Activated CD8-positive, alpha-beta memory T cell treated with anti-CD3 and anti-CD28 coated beads for 1 hour (primary cell): ENCODE measurements at places on chromosomes 2 and 18.

DNA sequence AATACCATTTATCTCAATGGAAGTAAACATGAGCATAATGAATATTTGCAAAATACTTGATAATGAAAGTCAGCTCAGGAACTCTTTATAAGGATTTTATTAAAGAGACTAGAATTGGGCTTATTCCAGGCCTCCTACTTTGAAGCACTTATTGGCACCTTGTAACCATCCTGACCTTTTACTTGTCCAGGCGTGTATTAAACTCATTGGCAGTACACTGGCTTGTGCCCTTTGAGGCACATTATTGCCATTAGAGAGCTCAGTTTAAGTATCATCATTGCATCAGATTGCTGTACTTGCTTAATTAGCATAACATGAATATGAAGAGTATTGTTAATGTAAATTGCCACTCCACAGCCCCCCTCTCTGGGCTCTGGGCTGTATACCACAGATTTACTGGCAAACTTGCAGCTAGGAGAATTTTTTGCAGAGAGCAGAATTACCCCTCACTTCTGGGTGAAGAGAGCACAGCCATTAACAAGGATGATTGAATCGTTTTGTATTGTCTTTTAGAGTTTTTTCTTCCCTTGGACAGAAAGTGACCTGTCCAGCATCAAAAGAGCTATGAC, 72.5 kb downstream of the XIRP2 start:
- DNase-seq, result no peak

DNA sequence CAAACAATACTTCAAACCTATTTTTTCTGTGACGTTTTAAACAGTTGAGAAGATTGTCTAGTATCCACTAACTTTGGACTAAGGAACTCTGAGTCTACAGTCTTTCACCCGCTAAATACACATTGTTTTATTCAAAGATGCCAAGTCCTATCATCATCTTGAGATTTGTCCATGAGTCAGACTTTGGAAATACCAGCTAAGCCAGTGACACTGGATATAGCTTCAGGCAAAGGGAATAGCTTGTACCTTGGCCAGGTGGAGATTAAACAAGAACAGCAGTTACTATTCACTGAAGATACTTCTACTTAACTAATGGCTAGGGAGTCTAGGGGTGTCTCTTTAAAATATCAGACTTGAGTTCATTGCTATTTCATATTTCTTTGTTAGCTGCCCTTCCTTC, 137.5 kb downstream of the COMMD1 start:
- DNase-seq, result no peak

DNA sequence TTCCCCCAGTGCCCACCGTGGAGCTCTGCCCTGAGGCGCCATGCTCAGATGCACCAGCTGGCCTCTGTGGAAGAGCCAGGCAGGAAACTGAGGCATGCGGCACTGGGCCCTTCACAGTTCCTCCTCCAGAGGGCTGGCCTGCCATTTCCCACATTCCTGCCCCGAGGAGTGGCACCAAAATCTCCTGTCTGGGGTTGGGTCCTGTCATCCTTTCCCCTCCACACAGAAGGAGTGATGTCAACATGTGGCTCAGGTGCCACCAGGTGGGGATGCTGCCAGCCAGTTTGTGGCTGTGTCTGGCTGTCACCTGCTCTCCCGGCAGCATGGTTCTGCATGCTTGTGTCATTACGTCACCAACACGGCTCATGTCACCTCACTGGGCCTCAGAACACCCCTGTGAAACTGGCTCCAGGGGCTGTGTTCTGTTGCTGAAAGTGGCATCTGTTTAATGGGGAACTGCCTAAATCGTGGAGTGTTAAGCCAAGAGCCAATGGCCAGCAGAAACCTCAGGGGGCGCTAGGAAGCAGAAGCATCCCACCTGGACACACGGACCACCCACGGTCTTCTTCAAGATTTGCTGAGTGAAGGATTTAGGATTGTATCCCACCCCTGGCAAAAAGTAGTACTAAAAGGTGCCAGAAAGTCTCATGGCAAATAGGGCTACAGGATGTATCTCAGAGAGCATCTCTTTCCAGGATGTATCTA, 51.3 kb downstream of the ZAP70 start:
- DNase-seq, result no peak

DNA sequence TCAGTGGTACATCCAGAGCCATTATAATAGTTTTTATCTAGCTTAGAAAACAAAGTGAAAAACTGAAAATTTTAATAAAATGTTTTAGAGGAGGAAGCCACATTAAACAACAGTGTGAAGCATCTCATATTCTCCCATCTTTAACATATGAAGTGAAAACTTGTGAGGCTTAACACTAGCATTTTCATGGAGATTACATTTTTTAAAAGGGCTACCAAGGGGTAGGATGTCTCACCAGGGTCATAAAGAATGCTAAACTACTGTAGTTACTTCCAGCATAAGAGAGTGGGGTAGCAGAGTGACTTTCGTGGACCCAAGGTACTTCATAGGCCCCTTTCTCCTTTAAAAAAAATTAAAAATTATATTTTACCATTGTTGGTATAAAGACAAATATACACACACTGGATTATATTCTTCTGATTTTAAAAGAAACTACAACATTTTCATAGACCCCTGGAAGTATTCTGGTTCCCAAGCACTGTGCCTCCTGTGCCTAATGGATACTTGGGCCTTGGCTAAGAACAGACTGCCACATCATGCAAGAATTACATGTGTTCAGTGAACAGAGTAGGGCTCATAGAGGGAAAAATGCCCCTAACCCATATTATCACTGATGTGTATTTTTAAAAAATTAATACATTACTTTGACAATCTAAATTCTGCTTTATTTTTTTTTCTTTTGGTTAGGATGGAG, 148.4 kb downstream of the SLC39A10 start:
- no peak for DNase-seq

DNA sequence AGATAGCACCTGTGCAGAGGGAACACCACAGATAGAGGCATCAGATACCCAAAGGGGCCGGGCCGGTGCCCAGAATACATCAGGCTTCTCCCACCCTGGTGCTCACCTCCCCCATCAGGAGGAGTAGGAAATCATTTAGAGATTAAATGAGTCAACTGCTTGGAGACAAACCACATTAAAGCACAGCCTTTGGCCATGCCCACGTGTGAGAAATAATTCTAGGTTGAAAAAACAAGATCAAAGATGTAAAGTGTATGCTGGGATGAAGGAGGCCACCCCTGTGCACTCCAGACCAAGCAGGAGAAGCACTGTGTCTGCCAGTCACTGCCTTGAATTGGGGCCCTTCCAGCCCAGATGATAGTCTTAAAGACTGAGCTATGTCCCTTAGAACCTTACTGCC, 152.8 kb upstream of the ACAA2 start:
- no peak for DNase-seq

- no peak for DNase-seq
Observed at GRCh38 chr18:69659142-69659651, 258.5 kb downstream of the DOK6 start.

- DNase-seq, result no peak
Observed at GRCh38 chr2:45120546-45120945, 111.3 kb upstream of the SIX2 start.

DNA sequence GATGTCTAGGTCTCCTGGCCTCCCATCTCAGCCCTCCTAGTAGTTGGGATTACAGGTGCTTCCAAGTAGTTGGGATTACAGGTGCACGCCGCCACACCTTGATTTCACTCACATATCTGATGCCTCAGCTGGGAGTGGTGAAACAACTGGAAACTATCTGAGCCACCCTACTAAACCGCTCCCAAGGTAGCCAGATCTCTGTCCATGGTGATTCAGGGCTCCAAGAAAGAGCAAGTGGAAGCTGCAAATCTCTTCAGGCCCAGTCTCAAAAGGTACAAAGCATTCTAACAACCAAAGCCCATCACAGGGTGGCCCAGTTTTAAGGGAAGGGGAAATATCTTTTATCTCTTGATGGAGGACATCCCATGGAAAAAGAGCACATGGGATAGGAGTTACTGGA, 19.0 kb downstream of the C1GALT1C1L start:
- no peak for DNase-seq

DNA sequence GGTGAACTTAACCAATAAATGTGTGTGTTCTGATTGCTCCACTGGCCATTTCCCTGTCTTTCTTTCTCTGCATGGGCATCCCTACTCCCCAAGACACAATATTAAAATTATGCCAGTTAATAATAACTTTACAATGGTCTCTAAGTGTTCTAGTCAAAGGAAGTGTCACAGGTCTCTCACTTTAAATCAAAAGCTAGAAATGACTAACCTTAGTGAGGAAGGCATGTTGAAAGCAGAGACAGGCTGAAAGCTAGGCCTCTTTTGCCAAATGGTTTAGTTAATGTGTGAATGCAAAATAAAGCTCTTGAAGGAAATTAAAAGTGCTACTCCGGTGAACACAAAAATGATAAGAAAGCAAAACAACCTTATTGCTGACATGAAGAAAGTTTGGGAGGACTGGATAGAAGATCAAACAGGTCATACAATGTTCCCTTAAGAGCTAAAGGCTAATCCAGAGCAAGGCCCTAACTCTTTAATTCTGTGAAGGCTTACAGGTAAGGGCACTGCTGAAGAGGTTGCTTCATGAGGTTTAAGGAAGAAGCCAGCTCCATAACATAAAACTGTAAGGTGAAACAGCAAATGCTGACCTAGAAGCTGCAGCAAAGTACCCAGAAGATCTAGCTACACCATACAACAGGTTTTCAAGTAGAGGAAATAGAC, 44.0 kb upstream of the ARHGAP15 start:
- no peak for DNase-seq

DNA sequence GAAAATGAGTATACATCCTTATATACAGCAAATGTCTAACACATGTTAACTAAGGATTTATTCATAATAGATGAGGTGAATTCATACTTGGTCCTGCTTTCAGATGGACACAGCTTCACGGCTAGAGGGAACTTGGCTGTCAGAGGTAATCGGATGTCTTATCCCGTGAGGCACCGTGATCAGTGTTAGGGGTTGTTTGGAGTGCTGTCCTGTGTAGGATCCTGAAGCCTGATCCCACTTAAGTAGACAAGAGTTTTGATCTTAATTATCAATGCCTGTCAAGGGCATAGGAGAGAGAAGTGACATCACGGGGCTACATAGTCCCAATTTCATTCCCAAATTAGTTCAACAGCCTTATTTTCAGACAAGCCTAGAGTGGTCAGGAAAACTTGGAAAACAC, 204.6 kb downstream of the RNF144A start:
- no peak for DNase-seq

- DNase-seq, result no peak
Observed at GRCh38 chr2:85711578-85712060, 17.5 kb downstream of the GNLY start.

- no peak for DNase-seq
Observed at GRCh38 chr18:41524674-41525470, 430.2 kb upstream of the PIK3C3 start.

DNA sequence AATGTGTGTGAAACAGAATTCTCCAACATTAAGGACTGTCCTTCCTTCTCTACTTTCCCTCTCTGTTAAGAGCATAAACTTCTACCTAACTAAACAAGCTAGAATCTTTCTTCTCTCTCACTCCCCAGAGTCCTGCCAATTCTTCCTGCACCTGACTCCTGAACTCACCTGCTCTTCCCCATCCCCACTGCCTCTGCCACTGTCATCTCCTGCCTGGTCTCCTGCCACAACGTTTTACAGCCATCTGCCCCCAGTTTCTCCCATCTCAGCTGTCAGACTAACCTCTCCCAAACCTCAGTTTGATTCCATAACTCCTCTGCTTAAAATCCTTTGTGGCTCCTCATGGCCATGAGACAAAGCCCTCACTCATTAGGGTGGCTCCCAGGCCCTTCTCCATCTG, 288.3 kb upstream of the FBXO11 start:
- DNase-seq, result no peak

DNA sequence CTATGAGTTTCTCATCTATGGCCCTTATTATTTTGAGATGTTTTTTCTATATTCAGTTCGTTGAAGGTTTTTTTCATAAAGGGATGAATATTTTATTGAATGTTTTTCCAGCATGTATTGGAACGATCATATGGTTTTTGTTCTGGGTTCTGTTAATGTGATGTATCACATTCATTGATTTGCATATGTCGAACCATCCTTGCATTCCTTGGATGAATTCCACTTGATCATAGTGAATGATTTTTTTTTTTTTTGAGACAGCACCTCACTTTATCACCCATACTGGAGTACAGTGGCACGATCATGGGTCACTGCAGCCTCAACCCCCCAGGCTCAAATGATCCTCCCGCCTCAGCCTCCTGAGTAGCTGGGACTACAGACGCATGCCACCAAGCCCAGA, 5.5 kb upstream of the NEMP2 start:
- DNase-seq, result no peak

GRCh38 chr18:54515149-54515548, 75.9 kb upstream of the DYNAP start:
- DNase-seq, result no peak
